ENCODE measurements at places on chromosomes 1 and 21.

GRCh38 chr1:151584278-151584677 is 27.6 kb upstream of the SNX27 start:
- DNase-seq, result no peak

DNA sequence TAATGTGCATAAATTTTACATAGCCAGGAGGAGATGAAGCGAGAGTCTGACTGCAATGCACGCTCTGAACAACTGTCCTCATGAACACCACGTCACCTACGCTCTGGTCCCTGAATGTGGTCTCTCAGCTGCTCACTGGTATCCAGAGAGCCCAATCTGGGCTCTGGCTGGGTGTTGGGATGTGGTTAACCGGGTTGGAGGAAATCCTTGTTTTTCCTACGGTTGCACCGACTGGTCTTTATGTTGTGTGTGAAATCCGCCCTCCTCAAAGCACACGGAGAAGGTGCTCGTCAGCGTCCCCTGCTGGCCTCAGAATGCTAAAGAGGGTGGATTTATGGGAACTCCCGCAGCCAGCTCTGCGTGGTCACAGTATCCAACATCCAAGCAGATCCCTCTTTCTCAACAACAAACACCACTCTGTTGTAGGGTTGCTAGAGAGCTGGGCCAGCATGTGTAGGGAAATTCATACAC is 51.8 kb upstream of the FAM89A start:
- DNase-seq, result no peak

- DNase-seq, result no peak
These were observed 66.9 kb downstream of the HSD3B1 start for GRCh38 chr1:119573886-119574285.

DNA sequence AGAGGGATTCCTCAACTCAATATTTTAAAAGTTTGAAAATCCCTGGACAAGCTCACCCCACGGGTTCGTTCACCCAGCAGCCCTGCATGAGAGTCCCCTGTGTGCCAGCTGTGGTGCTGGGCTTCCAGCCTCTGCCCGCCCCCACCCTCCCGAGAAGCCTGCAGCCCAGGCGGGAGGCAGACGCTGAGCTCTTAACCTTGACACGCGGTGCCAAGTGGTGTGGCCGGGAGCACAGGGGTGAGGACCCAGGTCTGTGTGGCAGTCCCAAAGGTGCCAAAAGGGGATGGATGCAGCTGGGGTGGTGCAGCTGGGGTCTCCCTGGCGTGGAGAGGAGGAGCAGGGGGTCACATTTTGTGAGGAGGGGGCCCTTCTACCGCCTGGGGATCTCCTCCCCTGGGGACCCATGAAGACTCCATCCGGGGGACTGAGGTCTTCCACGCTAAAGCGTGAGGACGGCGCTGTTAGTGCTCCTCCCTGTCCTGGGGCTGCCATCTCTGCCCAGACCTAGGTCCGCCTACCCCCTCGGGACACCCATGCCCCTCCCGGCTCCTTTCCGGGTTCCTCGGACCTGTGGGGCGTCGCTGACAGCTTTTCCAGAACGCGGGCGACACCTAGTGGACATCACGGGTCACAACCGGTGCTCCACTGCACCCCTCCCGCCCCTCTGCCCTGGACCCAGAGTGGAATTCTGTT is 12.9 kb downstream of the PLA2G2F start:
- DNase-seq, result peak; percentile 62

DNA sequence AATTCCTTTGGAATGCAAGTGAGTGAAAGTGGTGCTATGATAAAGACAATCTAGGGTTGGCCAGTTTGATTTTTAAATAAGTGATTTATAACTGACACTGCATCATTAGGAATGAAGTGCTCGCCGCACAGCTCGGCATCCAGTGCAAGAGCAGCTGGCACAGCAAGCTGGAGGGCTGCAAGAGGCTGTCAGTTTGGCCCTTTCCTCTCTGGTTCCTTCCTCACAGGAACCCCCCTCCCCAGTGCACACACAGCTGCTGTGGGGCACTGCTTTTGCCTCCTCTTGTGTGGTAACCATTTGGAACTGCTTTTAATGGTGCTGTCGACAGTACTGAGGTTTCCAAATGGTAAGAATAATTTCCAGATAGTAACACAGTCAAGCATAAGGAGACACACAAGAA is 10.4 kb upstream of the BCAR3 start:
- no peak for DNase-seq

- no peak for DNase-seq
These were observed 57.9 kb upstream of the GJB5 start for GRCh38 chr1:34696981-34697380.

GRCh38 chr1:211135342-211135950 is 1.5 kb upstream of the KCNH1 start:
- DNase-seq, result no peak

- DNase-seq, result peak; percentile 33
These were observed 388.8 kb downstream of the NTNG1 start for GRCh38 chr1:107529511-107530149.

- no peak for DNase-seq
These were observed 31.3 kb downstream of the PTGFRN start for GRCh38 chr1:116940814-116941599.

GRCh38 chr1:199029855-199030254 is 391.0 kb downstream of the PTPRC start:
- DNase-seq, result no peak

- peak; percentile 37 for DNase-seq
These were observed 32.3 kb downstream of the SLC66A1 start for GRCh38 chr1:19344372-19344810.

DNA sequence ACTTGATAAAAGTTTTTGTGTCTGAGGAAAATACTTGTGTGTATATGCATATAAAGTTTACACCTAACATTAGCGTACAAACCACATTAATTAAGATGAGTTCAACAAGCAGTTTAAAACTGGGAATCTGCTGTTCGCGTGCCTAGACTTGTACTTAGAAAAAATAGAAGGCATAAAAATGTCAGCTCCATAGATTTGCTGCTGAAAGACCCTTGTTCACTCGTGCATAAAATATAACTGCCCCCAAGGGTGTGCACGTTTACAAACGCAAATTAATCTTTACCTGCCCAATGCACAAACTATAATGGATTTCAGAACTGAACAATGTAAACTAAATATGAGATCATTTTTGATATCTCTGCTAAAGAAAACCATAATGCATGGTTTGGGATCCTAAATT is 392.3 kb upstream of the ADGRL2 start:
- DNase-seq, result no peak

DNA sequence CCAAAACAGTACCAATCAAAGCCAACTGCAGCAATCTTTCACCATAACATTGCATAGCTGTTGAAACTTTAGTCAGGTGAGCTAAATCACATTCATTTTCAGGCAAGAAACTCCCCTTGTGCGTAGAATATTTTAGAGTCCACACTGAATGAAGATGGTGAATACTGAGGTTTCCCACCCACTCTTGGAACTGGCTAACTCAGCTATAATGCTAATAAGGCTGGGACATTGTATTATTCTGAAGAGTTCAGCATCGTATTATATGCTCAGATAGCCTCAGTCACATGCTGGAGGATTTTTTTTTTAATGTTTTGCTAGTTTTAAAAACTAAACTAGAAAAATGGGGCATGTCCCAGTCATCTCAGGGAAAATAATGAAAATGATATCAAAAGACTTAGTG is 352.3 kb upstream of the FMN2 start:
- DNase-seq, result no peak

- DNase-seq, result no peak
These were observed 343.9 kb upstream of the DPYD start for GRCh38 chr1:98264727-98265126.

- no peak for DNase-seq
These were observed 9.6 kb downstream of the TMEM9 start for GRCh38 chr1:201144701-201145100.

GRCh38 chr1:172238965-172239364 is 181.5 kb upstream of the C1orf105 start:
- no peak for DNase-seq

- DNase-seq, result no peak
These were observed 12.5 kb upstream of the ATF3 start for GRCh38 chr1:212595787-212596714.

DNA sequence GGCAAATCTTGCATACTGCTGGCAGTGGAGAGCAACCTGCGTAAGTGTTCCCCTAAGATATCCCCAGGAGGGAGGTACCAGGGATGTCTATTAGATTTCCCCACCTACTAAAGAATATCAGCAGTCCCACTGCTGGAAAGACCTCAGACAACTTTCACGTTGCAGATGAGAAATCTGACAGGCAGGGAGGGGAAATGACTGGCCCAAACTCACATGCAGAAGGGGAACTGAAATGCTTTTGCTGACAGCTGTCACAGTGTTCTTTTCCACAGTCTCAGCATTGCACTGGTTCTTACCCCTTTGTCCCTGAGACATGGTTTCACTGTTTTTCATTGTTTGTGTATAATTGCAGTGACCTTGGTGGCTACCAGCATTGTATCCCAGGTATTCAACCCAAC is 84.8 kb upstream of the ATP1A1 start:
- no peak for DNase-seq

GRCh38 chr1:212670301-212670700 is 29.3 kb downstream of the BATF3 start:
- no peak for DNase-seq

GRCh38 chr1:998745-998994 is 1.2 kb downstream of the HES4 start:
- no peak for DNase-seq

DNA sequence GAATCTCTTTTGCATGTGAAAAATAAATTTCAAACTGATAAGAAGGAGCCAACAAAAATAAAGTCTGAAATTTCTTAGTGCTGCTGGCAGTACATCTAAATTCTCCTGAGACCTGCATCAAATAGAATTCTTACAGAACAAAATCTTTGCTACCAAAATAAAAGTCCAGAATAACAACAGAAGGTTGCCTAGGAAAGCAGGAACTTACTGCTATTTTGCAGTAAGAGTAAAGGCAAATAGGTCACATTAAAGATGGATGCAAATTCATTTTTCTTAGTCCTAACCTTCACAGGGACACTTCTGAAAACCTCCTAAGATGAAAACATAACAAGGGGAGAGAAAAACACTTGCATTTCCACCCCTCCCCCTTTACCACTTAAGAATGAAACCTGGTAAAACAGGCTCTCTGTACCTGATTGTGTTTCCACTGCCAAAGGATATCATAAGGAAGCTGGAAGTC is 59.0 kb downstream of the RUSC1 start:
- DNase-seq, result no peak

GRCh38 chr1:48250572-48250971 is 28.1 kb downstream of the SLC5A9 start:
- no peak for DNase-seq

- no peak for DNase-seq
These were observed 128.5 kb upstream of the KCNK1 start for GRCh38 chr1:233485385-233485784.

DNA sequence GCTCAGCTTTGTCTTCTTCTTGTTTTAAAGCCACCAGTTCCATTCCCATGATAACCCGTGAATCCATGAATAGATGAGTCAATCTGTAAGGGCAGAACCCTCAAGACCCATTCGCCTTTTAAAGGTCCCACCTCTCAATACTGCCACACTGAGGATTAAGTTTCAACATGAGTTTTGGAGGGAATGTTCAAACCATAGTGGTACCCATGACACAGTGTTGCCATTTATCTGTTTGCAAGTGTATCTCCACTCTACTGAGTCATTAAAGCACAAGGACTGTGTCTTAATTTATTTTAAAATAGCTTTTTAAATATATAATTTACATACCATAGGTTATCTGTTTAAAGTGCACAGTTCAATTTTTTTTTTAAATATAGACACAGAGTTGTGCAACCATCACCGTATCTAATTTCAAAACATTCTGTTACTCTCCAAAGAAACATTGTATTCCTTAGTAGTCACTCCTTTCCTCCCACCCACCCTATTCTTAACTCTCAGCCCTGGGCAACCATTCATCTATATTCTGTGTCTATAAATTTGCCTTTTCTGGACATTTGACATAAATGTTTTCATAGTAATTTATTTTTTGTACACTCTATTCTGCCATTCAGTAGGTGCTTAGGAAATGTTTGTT is 4.8 kb upstream of the IL24 start:
- DNase-seq, result no peak

GRCh38 chr1:40651138-40651857 is 14.2 kb downstream of the RIMS3 start:
- DNase-seq, result no peak

GRCh38 chr1:99236756-99237155 is 27.5 kb upstream of the PLPPR4 start:
- DNase-seq, result no peak

DNA sequence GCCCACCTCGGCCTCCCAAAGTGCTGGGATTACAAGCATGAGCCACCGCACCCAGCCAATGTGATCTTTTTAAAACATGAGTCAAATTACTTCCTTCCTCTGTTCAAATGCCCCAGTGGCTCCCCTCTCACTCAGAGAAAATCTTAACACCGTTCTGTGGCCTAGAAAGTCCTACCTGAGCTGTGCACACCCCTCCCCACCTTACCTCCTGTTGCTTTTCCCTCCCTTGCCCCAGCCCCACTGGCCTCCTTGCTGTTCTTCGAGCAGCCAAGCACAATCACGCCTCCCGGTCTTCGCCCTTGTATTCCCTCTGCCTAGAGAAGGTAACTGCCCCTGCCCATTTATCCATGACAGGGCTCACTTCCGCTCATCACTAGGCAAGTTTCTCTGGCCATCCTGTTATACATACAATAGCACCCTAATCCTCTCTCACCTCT is 62.6 kb upstream of the RPL11 start:
- DNase-seq, result no peak

DNA sequence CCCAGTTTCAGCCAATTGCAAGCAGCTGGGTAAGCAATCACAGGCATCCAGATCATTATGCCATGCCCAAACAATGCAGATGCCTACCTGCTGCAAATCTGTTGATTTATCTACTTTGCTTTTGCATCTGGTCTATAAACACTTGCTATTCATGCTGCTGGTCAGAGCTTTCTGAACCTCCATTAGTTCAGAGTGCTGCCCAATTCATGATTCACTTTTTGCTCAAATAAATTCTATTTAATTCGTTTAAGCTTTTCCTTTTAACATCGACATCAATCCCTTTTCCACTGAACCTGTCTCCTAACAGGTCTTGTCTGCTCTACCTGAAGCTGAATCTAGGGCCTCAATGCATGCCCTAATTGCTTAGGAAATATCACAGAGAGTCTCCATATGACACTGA is 99.4 kb upstream of the C1orf87 start:
- no peak for DNase-seq

- no peak for DNase-seq
These were observed 5.5 kb downstream of the SMPDL3B start for GRCh38 chr1:27940297-27940696.
